Testis (tissue), 5 donors: ENCODE measurements at places on chromosomes 1 and 21. TPM values are rescaled to one million over a fixed set of nuclear protein-coding genes. Genes with fewer than 3 reads are reported as not detected.
A peak's percentile ranks its signal among the peaks of the same experiment; 100 is the strongest.

Gene GPATCH2
- polyA plus RNA-seq = 14.1 TPM

Gene PTGFR
- 2.9 TPM for polyA plus RNA-seq

Gene UQCRHL
- 2.5 TPM for polyA plus RNA-seq

Gene LIX1L
- 16.6 TPM for polyA plus RNA-seq

Gene MORC3
- 21.4 TPM for polyA plus RNA-seq

Gene PANK4
- polyA plus RNA-seq = 23.2 TPM

DNA sequence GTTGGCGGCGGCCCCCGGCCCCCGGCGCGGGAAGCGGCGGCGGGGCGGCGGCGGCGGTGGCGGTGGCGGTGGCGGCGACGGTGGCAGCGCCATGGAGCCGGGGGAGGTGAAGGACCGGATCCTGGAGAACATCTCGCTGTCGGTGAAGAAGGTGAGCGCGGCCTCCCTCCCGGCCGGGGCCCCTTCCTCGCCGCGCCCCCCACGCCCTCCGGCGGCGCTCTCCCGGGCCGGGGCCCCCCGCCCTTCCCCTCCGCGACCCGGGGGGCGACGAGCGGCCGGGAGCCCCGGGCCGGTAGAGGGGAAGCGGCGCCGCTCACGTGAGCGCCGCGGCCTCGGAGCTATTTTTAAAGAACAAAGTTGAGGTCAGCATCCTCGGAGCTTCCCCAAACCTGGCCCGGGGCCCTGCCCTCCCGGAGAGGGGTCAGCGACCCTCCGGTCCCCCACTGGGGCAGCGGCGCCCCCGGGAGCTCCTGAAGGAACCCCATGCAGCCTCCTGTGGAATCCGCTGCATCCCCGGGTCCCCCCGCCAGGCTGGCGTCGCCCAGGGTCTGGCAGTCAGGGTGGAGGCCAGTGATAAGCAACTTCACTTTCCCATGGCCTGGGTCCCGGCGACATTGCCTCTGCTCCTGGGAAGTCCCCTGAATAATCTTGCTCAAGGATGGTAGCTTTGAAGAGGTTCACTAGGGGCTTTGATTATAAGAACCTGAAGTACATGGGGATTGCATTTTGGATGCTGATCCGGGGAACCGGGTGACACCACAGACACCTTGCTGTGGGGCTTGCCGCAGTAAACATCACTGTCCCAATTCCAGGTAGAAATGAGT lies 560 bp downstream of the PLEKHM2 start:
- peak; percentile 37 for DNase-seq

- peak; percentile 61 for DNase-seq
Measured at GRCh38 chr1:214123061-214123784, 135.4 kb downstream of the PROX1 start.

DNA sequence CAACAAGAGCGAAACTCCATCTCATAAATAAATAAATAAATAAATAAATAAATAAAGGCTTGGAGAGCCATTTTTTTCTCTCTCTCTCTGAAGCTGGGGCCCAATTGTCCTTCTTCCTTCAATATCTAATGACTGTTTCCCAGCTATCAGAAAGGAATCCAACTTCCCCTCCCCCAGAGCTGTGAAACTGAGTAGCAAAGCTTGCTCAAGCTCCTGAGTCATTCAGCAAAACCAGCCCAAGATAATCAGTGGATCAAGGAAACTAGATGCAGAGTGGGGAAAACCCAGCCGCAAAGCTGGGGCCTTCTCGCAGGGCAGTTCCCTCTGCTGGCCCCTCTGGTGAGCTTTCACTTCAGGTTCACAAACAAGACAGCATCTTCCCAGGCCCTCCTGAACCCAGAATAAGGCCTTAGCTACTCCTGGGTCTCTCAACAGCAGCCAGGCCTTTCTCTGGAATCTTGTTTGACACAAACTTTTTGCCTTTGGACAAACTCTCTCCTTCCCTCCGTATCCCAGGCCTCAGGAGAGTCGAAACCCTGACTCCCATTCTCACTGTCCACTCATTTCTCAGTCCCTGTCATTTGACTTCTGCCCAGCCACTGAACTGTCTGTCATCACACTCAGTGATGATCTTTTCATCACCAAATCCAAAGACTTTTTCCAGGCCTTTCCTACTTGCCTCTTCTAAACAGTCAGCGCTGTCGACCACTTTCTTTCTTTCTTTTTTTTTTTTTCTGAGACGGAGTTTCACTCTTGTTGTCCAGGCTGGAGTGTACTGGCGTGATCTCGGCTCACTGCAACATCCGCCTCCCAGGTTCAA lies 18.0 kb upstream of the PTP4A2 start:
- DNase-seq = peak; percentile 86

DNA sequence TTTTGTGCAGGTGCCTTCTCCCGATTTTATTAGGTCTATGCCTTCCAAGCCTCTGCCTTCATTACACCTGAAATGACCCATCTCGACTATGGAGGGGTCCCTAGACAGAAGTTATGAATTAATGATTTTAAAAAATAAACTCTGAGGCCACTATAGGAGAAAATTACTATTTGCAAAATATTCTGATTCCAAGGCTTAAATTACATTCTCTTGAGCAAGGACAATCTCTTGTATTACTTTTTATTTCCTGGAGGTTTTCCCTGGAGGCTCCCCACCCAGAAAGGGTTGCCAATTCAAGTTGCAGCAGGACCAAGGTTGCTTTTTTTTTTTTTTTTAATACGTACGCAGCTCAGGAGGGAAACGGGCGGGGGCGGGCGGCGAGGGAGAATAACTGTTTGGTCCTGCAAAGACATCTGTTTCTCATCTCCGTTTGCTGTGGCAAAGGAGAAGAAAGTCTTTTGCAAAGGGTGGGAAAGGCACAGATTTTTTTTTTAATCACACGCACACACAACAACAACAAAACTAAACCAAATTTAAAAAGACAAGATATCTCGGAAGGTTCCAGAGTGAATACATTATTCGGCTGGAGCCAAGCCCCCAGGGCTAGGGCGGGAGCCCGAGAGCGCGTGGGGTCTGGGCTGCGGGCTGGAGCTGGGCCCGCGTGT lies 618 bp upstream of the SERTAD4 start:
- no peak for DNase-seq

GRCh38 chr1:157371221-157371620 lies 181.1 kb downstream of the FCRL5 start:
- no peak for DNase-seq

GRCh38 chr1:41492341-41492848 lies 7.9 kb upstream of the EDN2 start:
- DNase-seq = peak; percentile 41

GRCh38 chr1:213017447-213018273 lies 2.0 kb upstream of the ANGEL2 start:
- no peak for DNase-seq

DNA sequence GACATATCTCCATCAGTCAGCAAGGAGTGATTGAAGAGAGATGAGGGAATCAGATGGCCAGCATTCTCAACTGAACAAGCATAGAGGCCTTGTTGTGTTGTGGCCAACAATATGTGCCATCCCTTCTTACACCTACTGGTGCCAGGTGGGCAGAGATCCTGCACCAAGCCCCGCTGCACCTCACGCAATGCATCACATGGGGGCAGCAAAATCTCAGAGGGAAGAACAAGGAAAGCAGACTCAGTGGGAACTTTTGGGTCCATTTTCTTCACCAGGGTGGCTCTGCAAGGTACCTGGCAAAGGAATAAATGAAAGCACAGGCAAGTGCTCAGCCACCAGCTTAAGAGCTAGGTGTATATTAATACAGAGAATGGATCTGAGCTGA lies 33.2 kb downstream of the HSD3B2 start:
- no peak for DNase-seq

- DNase-seq = no peak
Measured at GRCh38 chr1:184315254-184315653, 71.6 kb upstream of the C1orf21 start.

GRCh38 chr1:87883906-87884305 lies 555.2 kb downstream of the LMO4 start:
- DNase-seq = no peak

DNA sequence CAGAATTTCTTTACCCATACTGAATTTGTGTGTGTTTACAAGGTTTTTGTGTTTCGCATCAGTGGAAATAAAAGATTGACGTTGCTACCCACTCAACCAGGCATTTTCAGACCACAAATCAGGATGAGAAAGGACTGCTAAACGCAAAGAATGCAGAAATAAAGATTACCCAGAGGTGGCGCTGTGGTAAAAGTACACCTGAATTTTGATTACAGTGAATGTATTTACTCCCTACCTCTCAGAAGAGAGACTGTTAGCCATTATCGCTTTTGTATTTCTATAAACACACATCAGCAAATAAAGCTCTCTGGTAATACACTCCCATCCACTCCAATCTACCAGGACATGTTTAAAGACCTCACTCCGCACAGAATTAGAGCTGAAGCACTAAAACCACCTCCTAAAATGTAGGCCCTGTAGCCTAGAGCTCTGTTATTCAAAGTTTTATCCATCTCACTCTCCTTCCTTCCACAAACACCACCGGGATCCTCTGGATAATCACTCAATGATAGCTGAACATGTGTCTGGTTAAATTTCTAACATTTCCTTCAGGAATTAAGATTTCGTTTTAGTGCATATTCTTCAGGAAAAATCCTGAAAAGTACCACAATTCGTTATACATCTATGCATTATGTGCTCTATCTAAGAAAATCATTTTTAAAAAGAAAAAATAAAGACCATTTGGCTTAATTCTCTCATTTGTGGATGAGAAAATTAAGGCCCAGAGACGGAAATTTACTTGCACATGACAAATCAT lies 2.5 kb upstream of the LMO4 start:
- peak; percentile 67 for DNase-seq

DNA sequence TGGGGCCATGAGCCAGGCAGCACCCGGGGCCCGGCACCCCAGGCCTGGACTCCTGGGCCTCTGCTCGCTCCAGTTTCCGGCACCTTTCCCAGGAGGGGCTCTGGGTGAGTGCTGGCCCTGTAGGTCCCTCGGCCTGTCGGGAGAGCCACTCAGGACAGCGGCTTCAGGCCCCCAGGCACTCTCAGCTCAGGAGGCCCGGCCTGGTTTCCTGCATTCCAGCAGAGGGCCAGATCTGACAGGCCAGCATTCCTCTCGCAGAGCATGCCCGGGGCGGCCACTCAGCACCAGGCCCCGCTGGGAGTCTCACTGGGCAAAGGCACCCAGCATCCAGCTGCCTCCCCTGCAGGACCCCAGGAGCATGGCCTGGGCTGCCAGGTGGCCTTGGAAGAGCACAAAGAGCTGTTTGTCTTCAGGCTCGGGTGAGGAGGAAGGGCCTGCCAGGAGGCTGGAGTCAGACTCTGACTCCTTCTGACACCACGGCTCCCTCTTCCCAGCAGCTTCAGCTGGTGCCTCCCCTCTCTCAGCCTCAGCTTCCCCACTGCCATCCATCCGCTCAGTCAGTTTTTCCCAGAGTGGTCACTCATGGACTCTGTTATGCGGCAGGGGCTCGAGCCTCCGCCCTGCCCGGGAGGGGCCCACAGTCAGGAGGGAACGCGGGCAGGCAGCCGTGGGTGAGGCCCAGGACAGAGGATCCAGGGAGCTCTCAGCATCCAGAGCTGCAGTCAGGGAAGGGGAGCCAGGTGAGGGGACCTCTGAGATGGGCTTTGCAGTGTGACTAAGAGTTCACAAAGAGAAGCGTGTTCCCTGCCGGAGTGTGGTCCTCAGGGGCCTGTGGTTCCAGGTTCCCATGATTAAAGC lies 51.7 kb downstream of the WNT9A start:
- peak; percentile 81 for DNase-seq

DNA sequence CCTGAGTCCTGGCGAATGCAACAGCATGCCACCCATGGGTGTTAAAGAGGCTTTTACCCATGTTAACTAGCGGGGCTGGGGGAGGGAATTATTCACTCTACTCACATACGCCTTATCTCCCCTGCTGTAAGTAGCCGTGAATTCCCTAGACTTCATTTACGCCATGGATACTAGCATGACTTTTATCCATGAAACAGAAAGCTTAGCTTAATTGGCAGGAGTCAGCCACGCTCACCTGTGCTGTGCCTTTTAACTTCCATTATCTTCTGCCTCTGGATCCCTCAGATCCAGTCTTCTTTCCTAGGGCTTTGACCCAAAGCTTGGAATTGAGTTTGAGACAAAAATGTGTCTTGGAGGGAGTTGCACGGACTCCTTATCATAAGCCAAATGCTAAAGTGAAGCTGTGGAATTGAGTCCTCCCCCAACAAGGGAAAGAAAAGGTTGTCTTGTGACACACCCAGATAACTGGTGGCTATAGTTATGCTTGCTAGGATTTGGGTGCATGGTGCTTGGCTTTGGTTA lies 9.7 kb upstream of the NASP start:
- DNase-seq = no peak

- no peak for DNase-seq
Measured at GRCh38 chr1:112791723-112792104, 76.6 kb upstream of the PPM1J start.

DNA sequence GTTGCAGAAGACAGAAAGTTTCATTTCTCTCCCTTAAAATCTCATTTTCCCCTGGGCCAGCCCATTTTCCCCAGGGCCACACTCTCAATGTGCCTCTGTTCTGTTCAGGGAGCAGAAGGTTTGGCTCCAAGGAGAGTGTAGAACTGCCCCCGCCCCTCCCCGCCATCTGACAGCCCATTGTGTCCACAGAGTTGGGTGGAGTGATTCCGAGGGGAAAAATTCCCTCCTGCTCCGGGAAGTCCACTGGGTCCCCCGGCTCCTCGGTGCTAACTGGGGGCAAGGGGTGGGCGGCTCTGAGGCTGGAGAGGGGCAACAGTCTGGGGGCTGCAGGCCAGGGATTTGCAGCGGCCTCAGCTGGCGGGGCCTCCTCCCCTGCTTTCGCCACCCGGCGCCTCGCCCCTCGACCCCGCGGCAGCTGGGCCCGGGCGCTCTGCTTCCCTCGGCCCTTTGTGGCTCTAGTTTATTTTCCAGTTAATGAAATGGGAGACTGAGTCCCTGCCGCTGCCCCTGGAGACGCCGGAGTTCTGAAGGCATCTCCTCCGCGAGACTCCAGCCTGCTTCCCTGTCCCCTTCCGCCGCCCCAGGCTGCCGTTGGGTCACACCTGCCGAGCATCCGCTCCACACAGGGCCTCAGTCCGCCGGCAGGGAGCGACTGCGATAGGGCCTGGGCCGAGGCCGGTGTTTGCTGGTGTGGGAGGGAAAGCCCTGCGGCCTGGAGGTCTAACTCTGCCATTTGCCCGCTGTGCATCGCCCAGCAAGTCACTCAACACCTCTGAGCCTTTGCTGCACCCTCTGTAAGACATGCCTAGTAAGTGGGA lies 14.7 kb upstream of the KIRREL1 start:
- DNase-seq = peak; percentile 21
